Forelimb muscle (tissue), 1 donor: ENCODE measurements at places on chromosomes 5 and 9. TPM values are rescaled to one million over a fixed set of nuclear protein-coding genes. Genes with fewer than 3 reads are reported as not detected.

The HTR4 gene
- not detected for polyA plus RNA-seq

The IL9 gene
- polyA plus RNA-seq: not detected

DNA sequence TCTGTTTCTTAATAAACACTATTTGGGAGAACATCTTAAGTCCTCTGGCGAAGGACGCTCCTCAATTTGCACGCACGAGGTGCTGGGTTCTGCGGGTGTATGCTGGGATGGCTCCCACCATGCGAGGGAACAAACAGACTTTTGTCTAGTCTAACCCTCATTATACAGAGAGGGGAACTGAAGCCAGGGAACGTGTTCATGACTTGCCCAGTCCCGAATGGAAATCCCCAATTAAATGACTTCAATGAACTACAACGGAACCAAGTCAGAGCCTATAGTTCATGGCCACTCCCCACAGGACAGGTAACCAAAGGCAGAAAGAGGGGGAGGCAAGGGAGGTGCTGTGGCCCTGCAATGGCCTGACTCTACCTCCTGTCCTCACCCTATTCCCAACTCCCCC lies 9.3 kb downstream of the TLE1 start:
- DNase-seq: no peak

DNA sequence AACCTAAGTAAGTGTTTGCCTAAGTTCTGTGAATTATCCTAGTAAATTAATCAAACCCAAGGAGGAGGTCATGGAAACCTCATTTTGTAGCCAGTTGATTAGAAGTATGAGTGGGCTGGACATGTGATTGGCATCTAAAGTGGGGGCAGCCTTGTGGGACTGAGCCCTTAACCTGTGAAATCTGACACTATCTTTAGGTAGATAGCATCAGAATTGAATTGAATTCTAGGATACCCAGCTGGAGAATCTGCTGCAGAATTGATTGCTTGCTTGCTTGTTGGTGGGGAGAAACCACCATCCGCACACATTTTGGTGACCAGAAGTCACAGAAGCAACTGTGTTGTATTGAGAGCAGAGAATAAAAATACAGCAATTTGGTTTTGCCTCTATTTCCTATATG lies 97.0 kb downstream of the FBXL7 start:
- DNase-seq: no peak

GRCh38 chr5:138354926-138355378 lies 2.5 kb downstream of the KDM3B start:
- DNase-seq: no peak

- DNase-seq: no peak
Measured at GRCh38 chr5:148682058-148683026, 28.0 kb upstream of the HTR4 start.

DNA sequence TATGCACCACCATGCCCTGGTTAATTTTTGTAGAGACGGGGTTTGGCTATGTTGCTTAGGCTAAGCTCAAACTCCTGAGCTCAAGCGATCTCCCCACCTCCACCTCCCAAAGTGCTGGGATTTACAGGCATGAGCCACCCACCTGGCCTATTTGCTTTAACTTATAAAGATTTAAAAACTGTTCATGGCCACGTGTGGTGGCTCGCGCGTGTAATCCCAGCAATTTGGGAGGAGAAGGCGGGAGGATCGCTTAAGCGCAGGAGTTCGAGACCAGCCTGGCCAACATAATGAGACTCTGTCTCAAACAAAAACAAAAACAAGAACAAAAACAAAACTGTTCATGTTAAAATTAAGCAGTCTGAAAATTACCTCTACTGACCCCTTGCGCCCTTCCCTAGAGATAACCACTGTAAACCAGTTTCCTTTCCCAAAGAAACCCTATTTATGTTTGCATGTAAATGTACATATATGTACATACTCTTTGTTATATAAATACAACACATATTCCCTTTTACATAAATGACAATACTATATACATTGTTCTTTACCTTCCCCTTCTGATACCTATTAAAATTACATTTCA lies 1.5 kb downstream of the AK6 start:
- DNase-seq: no peak
